ENCODE measurements at places on chromosomes 16 and 17.

- no peak for DNase-seq
Observed at GRCh38 chr16:58644765-58645487, 15.3 kb upstream of the CNOT1 start.

DNA sequence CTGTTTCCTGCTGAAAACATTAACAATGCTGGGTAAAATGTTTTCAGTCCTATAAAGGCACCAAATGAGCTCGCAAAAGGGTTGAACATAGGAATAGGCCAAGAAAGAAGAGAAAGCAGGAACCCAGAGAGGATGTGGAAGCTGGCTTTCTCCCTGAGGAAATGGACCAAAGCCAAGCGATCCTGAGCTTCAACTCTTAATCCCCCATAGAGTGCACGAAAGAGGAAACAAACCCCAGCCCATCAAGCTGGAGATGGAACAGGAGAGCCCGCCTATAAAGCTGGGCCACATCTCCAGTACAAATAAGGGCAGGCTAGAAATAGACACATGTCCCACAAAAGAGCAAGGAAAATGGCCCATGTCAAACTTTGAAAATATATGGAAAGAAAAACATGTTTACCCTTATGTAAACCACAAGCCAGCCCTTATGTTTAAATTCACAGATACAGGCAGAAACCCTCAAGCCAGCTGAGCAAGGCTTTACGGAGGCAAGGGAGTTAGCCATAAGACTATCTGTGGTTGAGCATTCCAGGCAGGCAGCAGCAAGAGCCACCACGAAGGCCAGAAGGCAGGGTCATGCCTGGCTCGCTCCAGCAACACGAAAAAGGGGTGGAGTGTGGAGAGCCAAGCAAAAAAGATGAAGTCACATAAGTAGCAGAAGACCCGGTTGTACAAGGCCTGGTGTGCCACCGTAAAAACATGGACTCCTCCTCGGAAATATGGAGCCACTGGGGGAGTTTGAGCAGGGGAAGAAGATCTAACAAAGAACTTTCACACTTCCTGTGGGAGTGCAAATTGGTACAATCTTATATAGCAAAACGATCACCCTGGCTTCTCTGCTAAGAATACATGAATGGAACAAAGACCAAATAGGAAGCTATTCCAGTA lies 27.8 kb downstream of the COPRS start:
- no peak for DNase-seq

GRCh38 chr16:13733561-13733960 lies 186.4 kb upstream of the ERCC4 start:
- no peak for DNase-seq

DNA sequence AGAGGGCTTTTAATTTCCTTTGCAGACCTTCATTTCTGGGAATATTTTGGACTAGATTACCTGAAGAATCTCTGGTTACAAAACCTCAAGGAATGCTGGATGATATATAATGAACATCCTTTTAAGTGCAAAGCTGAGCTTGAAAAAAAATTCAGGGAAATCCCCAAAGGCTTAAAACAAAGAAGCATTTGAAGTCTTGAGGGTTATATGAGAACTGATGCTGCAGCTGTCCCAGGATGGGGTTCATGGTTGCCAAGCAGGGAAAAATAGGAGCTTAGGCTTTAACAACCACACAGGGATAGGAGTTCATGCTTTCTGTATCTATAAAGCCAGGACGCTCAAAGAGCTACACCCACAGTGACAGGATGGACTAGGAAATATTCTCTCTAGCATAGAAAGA lies 150.4 kb upstream of the IRX5 start:
- DNase-seq, result no peak

GRCh38 chr16:25066426-25066746 lies 45.2 kb upstream of the LCMT1 start:
- no peak for DNase-seq

DNA sequence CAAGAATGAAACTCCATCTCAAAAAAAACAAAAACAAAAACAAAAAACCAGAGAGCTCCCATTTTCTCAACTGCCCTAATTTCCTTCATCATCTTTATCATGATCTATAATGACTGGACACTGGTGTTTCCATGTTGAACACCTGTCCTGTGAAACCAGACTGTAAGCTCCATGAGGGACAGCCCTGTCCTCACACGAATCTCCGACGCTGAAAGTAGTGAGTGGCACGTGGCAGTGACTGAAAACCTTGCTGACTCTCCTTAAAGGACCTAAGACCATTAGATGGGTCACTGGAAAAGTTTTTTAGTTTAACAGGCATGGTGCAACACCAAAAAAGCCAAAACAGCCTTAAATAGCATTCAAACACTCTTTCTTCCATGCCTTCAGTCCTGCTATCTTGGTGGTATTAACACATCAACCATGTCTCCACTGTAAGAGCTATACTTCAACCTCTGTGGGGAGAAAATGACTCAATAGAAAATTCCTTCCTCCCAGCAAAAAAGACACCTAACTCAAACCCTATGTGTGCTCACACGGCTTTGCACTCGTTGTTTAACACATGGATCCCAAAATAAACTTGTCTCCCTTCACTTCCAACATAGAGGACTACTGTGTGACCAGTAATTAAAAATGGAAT lies 8.3 kb downstream of the AXIN2 start:
- DNase-seq, result no peak
